ENCODE measurements at places on chromosomes 5 and 9. TPM values are rescaled to one million over a fixed set of nuclear protein-coding genes. Genes with fewer than 3 reads are reported as not detected.

The CCNJL gene
- total RNA-seq: not detected

DNA sequence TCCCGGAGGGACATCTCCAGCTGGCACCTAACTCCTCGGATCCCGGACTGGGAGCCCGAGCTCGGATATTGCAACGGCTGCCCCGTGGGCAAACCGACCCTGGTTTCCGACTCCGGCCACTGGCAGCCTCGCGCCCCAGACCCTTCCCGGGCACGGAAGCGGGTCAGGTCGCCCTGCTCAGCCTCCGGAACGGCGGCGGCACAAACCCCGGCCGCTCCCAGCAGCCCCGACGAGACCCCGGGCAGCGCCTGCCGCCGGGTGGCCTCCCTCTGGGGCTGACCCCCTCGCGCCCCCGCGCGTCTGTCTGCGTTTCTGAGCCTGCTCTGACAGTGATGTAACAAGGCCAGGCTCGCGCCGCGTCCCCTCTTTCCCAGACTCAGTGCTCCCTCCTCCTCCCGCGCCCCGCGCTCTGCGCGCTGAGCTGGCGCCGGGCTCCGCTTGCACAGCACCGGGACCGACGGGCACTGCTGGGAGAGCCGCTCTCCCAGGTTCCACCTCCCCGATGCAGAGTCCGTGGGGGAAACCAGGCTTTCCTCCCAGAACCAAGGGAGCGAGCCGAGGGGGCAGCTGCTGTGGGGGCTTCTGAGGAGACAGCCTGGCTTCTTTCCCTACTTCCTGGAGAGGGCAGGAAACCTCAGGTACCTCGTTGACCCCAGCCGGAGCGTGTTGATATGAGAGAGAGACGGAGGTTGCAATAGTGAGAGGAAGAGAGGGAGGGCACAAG, at the start of gene TMEM215:
Gene TMEM215 (plus strand): TSS at position 373 of the 724 bp plus-strand sequence. CDS start 644 bp downstream, outside the sequence.
- no peak within 1 kb of the TSS for H3K4me3 ChIP-seq
- H3K27ac ChIP-seq: no peak within 1 kb of the TSS
- no peaks in the 10 kb centered on the region for H3K36me3 ChIP-seq

DNA sequence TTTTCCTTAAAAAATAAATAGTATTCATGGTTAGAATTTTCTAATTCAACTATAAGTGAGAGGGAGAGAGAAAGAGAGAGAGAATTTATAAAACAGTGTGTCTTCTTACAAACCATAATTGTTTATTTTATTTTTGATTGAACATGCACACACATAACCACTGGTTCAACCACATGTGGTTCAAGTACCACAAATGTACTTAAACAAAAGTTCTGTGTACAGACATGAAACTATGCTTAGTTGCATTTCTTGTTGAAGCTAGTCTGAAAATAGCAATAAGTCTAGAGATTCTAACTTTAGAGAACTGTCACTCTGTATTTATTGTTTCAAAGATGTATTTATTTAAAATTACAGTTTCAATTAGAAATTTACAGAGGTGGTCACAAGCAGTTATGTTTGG, 130.6 kb upstream of the PDE4D start:
- H3K27ac ChIP-seq: no peak overlapping the region
- no peak overlapping the region for H3K4me3 ChIP-seq
- no peaks in the 10 kb centered on the region for H3K36me3 ChIP-seq
- H3K4me1 ChIP-seq: no peaks in the 10 kb centered on the region
- no peaks in the 10 kb centered on the region for H3K27me3 ChIP-seq

DNA sequence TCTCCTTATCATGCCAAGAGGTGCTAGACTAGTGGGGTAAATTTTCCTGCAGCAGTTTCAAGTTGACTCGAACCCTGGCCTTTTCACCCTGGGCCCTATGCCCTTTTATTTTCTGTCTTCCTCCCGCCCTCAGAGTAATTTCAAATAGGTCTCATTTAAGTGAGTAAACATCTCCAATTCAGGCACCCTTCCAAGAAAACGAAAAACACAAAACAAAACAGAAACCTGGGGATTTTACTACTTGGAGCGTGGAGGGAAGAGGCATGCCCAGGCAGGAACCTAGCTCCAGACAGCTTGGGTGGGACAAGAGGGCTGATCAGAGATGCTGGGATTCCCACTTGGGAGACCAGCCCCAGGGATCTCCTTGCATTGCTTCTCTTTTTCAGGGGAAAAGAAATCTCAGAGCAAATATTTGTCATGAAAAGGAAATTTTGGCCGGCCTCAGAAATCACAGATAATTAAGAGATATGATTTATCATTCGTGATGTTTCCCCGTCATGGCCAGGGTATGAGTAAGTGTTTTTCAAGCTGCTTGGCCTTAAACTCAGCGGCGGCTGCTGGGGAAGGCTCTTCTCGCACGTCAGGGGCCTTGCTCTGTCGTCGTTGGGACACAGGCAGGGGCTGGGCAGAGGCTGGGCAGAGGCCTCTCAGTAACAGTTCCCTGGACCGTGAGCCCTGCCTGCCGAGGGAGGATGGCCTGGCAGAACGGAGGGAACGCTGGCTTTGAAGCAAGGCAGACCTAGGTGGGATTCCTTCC, 248.6 kb upstream of the KLF4 start:
- H3K27ac ChIP-seq: no peak overlapping the region
- H3K27me3 ChIP-seq: no peaks in the 10 kb centered on the region
- no peak overlapping the region for H3K4me3 ChIP-seq
- DNase-seq: no peak
- no peaks in the 10 kb centered on the region for H3K36me3 ChIP-seq

DNA sequence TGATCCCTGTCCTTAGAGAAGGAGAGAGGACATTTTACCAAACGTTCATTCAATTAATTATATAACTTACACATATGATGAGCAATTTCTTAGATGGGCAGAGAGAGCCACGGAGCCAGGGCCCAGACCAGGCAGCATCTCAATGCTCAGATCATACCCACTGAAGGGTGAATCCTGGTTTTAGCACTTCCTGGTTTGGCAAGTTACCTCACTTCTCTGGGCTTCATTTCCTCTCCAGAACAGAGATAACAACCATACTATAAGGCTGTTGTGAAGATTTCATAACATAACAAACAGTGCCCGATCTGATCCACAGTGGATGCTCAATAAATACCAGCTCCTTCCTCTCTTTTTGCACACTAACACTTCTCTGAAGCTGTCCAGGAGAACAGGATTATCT, 271.1 kb downstream of the DENND1A start:
- H3K36me3 ChIP-seq: peaks cover 21% of the 10 kb centered on the region
- H3K27ac ChIP-seq: no peak overlapping the region
- no peaks in the 10 kb centered on the region for H3K4me1 ChIP-seq
- no peak for DNase-seq

DNA sequence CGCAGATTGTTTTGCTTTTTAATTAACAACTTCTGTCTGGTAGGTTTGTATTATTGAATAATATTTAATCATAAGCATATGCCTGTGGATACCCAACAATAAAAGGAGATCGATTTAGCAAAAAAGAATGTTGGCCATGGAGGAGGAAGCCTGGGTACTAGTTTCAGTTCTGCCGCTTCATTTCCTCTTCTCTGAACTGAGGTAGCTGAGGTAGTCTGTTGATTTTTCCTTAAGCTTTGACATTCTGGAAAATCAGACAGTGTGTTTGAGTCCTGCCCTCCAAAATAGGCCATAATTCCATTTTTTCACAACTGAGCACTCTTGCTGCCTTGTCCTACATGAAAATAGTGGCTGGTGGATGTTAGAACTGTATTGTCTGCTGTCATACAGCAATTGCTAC, 6.0 kb upstream of the GPR21 start:
- H3K36me3 ChIP-seq: peaks cover 22% of the 10 kb centered on the region
- DNase-seq: no peak
- no peak overlapping the region for H3K27ac ChIP-seq
- H3K4me3 ChIP-seq: no peak overlapping the region
- no peaks in the 10 kb centered on the region for H3K27me3 ChIP-seq

DNA sequence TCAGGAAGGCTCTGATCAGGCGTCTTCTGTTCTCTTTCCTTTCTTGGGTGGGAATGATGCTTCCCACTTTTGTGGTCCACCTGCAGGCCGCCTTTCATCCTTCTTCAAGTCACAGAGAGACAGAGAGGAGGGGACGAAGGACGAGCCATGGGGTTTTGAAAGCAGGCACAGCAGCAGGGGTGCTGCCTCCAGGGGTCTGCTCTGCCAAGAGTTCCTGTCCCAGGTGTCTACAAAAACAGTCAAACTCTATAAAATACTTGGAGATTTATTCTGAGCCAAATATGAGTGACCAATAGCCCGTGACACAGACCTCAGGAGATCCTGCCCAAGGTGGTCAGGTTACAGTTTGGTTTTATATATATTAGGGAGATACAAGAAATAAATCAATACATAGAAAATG, 34.5 kb upstream of the LCP2 start:
- no peak overlapping the region for H3K4me3 ChIP-seq
- no peaks in the 10 kb centered on the region for H3K27me3 ChIP-seq
- DNase-seq: peak; percentile 39
- no peak overlapping the region for H3K27ac ChIP-seq
- no peaks in the 10 kb centered on the region for H3K36me3 ChIP-seq
- peaks cover 17% of the 10 kb centered on the region for H3K4me1 ChIP-seq

GRCh38 chr5:132003170-132003744, 8.2 kb downstream of the ACSL6 start:
- no peaks in the 10 kb centered on the region for H3K36me3 ChIP-seq
- H3K4me1 ChIP-seq: peaks cover 44% of the 10 kb centered on the region
- DNase-seq: no peak
- H3K27ac ChIP-seq: no peak overlapping the region
- H3K4me3 ChIP-seq: no peak overlapping the region

The SLC46A2 gene
- total RNA-seq: not detected

DNA sequence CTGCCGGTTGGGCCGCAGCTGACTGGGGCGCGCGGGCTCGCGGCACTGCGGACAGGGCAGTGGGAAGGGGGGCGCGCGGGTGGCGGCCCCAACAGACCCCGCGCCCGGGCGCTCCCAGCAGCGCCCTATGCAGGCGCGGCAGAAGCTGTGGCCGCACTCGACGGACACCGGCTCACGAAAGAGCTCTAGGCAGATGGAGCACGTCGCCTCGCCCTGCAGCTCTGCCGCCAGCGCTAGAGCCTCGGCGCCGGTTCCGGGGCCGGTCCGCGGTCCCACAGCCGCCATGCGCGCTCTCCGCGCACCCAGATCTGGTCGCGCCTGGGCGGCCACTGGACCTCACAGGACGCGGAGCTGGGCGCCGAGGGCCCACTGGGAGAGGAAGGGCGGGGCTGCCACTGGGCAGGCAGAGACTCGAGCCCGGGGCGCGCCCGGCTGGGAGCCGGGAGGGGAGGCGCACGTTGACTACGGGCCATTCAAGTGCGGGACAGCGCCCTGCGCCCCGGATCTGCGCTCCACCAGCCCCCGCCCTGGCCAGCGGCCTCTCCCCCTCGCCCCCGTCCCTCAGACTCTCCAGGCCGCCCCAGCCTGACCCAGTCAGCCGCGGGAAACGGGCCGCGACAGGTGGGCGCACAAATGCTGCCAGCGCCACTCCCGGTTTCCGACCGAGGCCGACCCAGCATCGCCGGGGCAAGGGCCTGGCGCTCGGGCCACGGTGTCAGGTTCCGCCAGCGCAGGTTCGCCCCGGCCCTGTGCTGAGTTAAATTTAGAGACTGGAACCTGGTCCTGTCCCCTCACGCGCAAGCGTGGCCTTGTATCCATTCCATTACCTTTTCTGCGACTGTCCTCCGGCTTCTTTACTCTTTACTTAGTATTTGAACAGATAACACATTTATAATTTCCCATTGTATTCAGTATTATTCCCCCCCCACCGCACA, at the start of gene TRIM7:
Gene TRIM7 (minus strand): TSS at position 371 of the 935 bp plus-strand sequence. CDS start 86 bp downstream, at position 285.
- no peak for DNase-seq
- H3K36me3 ChIP-seq: peaks cover 7% of the 10 kb centered on the region
- H3K4me3 ChIP-seq: peak within 1 kb of the TSS; percentile 89

DNA sequence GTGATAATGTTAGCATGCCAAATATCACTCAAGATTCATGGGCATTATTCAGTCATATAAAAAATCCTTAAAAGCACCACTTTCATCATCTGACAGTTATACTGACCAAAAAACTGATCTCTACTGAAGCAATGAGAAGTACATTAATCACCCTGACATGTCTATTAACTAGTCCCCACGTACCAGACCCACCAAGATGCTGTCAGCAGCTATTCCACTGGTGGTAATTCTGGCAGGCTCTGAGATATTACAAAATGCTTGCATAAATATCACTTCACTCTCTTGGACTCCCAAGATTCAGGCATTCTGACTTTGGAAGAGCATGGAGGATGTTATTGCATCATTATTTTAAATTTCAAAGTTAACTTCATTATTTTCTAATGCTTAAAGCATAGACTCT, 717.0 kb downstream of the DNAH5 start:
- no peak overlapping the region for H3K4me3 ChIP-seq
- no peak for DNase-seq
- H3K27me3 ChIP-seq: no peaks in the 10 kb centered on the region
- H3K27ac ChIP-seq: no peak overlapping the region

GRCh38 chr9:34338665-34339385, 9.5 kb downstream of the NUDT2 start:
- peaks cover 24% of the 10 kb centered on the region for H3K36me3 ChIP-seq
- H3K27ac ChIP-seq: no peak overlapping the region
- no peak for DNase-seq
- H3K27me3 ChIP-seq: no peaks in the 10 kb centered on the region
- H3K4me1 ChIP-seq: peaks cover 10% of the 10 kb centered on the region

The NFIB gene
- total RNA-seq: not detected

The CDC37L1 gene
- total RNA-seq: 10.2 TPM

The ECM2 gene
- total RNA-seq: not detected

The C5orf46 gene
- total RNA-seq: not detected

DNA sequence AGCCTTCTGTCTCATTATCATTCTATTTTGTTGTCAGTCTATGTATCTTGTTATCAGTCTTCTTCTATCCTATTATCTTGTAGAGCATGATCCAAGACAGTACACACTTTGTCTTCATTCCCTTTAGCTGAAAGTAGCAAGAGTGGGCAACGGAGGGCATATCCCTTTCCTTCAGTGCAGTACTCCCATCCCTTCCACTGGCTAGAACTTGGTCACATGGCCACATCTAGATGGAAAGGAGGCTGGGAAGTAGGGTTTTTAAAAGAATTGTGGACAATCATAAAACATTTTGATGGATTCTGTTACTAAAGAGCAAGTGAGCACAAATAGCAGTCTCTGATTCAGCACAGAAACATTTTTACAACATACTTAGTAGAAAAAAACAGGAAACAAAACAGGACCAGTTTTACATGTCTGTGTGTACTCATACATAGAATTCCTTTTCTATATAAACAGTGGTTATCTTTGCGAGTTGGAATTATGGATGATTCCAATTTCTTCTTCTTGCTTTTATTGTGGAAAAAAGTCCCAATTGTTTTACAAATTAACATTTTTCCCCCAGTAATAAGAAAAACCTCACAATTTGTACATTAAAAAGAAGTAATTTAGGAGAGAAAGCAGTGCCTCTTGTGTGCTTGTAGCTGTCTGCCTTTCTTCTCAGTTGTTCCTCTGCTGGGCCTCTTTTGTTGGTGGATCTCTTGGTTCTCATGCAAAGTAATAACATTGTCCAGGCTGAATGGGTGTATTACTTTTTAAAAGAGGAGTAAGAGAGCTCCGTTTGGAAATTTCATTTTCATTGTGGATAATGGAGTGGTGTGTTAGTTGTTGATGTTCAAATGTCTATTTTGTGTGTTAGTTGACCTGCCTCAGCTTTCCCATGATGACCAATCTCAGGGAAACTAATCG, 410.9 kb upstream of the TRPC7 start:
- no peaks in the 10 kb centered on the region for H3K27me3 ChIP-seq
- no peak for DNase-seq
- no peaks in the 10 kb centered on the region for H3K36me3 ChIP-seq
- H3K4me1 ChIP-seq: no peaks in the 10 kb centered on the region

Data from activated CD8-positive, alpha-beta T cell treated with anti-CD3 and anti-CD28 coated beads for 36 hours (primary cell).